ENCODE measurements at places on chromosomes 7 and 10.

DNA sequence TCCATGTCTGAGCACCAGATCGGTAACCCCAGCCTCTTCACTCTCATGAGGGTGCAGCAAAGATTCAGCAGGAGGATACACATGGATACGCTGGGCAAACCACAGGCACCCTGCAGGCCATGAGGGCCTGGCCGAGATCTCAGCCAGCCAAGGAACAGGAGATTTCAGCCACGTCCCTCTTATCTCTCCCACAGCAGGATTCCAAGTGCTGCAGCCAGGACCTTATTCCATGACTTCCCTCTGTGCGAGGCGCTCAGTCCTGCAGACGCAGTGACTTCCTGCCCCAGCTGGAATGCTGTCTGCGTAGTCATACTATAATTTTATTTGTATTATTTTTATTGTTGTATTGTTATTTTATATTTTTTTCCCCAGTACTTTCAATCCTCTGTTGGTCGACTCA, 66.8 kb downstream of the PTPRN2 start:
- no peak for DNase-seq
- no peaks in the 10 kb centered on the region for H3K4me1 ChIP-seq
- no peaks in the 10 kb centered on the region for H3K27me3 ChIP-seq
- no peaks in the 10 kb centered on the region for H3K36me3 ChIP-seq
- H3K27ac ChIP-seq, result no peak overlapping the region

DNA sequence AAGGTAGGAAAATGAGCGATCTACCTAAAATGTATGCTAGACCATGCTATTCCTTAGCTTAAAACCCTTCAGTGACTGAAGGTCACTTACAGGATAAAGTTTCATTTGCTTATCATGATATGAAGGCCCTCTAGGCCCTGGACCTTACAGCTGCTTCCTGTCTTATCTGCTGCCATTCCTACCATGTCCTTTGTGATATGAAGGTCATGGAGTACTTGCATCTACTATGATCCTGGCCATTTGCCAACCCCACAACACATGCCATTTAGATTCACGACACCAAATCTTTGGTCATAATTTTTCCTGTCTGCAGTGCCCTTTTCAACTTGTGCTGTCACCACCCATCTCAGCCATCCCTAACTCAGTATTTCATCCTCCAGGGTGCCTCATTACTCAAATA, 181.8 kb upstream of the MDFIC start:
- H3K27me3 ChIP-seq, result no peaks in the 10 kb centered on the region
- no peak for DNase-seq
- no peaks in the 10 kb centered on the region for H3K36me3 ChIP-seq
- no peaks in the 10 kb centered on the region for H3K4me1 ChIP-seq

GRCh38 chr10:96991313-96991841, 159.3 kb downstream of the LCOR start:
- H3K36me3 ChIP-seq, result no peaks in the 10 kb centered on the region
- H3K27ac ChIP-seq, result no peak overlapping the region
- H3K4me1 ChIP-seq, result no peaks in the 10 kb centered on the region

- H3K36me3 ChIP-seq, result no peaks in the 10 kb centered on the region
- DNase-seq, result no peak
- H3K4me3 ChIP-seq, result no peak overlapping the region
- peaks cover 7% of the 10 kb centered on the region for H3K4me1 ChIP-seq
Measured at GRCh38 chr10:35415505-35415904, 79.2 kb downstream of the CCNY start.

DNA sequence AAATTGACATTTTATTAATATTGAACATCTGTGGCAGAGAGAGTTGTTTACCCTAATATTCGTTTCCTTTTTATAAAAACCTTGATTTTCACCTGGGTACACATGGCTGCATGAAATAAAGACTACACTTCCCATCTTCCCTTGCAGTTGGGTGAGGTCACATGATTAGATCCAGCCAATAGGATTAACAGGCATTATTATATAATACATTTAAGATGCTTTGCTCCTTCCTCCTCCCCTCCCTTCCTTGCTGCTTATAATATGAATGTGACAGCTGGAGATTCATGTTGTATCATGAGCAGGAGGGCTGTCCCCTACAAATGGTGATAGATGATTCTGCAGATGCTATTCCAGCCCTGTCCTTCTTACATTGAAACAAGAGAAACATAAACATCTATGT, 146.6 kb downstream of the SH2D4B start:
- H3K36me3 ChIP-seq, result no peaks in the 10 kb centered on the region
- no peak overlapping the region for H3K4me3 ChIP-seq
- H3K27ac ChIP-seq, result no peak overlapping the region
- H3K4me1 ChIP-seq, result no peaks in the 10 kb centered on the region
- DNase-seq, result no peak

GRCh38 chr7:40884241-40884640, 749.4 kb downstream of the SUGCT start:
- DNase-seq, result no peak
- H3K27ac ChIP-seq, result no peak overlapping the region
- H3K4me3 ChIP-seq, result no peak overlapping the region
- no peaks in the 10 kb centered on the region for H3K4me1 ChIP-seq
- no peaks in the 10 kb centered on the region for H3K36me3 ChIP-seq

DNA sequence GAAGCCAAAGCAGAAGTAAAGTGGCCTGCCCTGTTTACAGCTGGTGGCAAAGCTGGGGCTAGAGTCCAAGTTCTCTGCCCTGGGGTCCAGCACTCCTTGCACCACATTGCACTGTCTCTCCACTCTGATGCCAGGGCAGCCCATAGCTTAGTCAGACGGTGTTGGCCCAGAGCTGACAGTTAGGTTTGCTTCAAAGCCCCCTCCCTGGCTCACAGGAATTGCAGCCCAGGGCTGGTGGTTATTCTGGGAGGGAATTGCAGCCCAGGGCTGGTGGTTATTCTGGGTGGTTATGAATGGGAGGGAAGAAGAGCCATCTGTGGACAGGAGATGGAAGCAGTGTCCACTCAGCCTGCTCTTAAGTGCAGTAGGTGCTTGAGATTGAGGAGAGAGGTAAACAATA, 88.9 kb downstream of the SCRN1 start:
- peaks cover 24% of the 10 kb centered on the region for H3K36me3 ChIP-seq
- no peak overlapping the region for H3K27ac ChIP-seq
- DNase-seq, result no peak
- no peaks in the 10 kb centered on the region for H3K4me1 ChIP-seq

GRCh38 chr7:20199015-20199737, 18.0 kb downstream of the MACC1 start:
- no peak overlapping the region for H3K4me3 ChIP-seq
- H3K36me3 ChIP-seq, result no peaks in the 10 kb centered on the region
- peaks cover 5% of the 10 kb centered on the region for H3K4me1 ChIP-seq
- no peak overlapping the region for H3K27ac ChIP-seq

- peak; percentile 46 for DNase-seq
- H3K27ac ChIP-seq, result no peak overlapping the region
- H3K27me3 ChIP-seq, result no peaks in the 10 kb centered on the region
- no peaks in the 10 kb centered on the region for H3K4me1 ChIP-seq
Measured at GRCh38 chr10:96417441-96417840, 58.6 kb upstream of the OPALIN start.

DNA sequence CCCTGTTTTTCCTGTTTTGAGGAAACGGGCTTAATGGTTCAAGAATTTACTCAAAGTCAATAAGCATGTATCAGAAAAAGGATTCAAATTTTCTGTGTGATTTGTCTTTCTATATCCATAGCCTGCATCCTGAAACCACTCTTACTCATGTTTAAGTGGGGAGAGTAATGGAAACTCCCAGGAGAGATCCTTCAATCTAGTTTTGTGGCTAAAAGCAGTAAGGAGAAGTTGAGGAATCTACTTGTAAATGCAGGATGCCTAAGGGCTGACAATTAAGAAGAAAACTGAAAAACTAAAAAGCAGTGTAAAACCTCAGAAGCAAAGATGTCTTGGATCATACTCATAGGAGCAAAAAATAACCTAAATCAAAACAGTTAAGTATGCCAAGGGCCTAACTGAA, 68.1 kb upstream of the GRID1 start:
- H3K4me1 ChIP-seq, result no peaks in the 10 kb centered on the region
- no peak overlapping the region for H3K4me3 ChIP-seq
- no peak overlapping the region for H3K27ac ChIP-seq
- H3K27me3 ChIP-seq, result no peaks in the 10 kb centered on the region
- no peak for DNase-seq
- peaks cover 11% of the 10 kb centered on the region for H3K36me3 ChIP-seq

DNA sequence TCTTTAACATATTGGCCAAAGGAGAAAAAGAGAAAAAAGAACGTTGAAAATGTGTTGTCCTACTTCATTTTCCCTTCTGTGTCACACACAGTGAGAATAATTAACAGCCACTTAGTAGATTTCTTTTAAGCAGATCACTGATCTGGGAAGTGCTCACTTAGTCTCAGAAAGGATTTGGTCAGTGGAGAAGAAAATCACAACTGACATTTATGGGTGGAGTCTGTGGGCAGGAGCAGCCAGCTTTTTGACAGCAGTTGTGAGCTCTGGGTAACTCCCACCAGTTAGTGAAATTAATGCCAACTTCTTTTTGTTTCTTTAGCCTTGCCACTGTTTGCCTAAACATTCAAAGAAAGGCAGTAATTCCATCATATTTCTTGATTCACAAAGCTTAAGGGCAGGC, 49.7 kb downstream of the CDK14 start:
- no peak overlapping the region for H3K4me3 ChIP-seq
- H3K36me3 ChIP-seq, result no peaks in the 10 kb centered on the region
- no peaks in the 10 kb centered on the region for H3K27me3 ChIP-seq

DNA sequence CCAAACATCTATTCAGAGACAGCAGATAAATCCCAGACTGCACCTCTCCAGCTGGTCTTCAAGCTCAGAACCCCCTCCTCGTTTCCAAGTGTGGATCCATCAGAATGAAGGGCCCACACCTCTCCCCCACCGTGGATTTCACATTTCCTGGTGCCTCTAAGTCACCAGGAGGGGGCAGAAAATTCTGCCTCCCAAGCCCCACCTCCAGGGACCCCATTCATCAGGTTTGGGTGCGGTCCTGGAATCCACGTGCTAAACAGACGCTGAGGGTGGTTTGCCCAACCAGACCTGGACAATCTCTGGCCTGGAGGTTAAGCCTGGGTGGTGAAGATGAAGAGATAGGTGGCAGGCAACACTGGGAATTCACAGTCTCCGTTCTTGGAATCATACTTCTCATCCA, 92.4 kb downstream of the WDR11 start:
- no peak for DNase-seq
- no peaks in the 10 kb centered on the region for H3K4me1 ChIP-seq
- H3K36me3 ChIP-seq, result no peaks in the 10 kb centered on the region
- H3K27ac ChIP-seq, result no peak overlapping the region
- no peak overlapping the region for H3K4me3 ChIP-seq

- no peaks in the 10 kb centered on the region for H3K27me3 ChIP-seq
- no peak overlapping the region for H3K27ac ChIP-seq
- H3K36me3 ChIP-seq, result no peaks in the 10 kb centered on the region
- no peak for DNase-seq
- no peak overlapping the region for H3K4me3 ChIP-seq
- no peaks in the 10 kb centered on the region for H3K4me1 ChIP-seq
Measured at GRCh38 chr7:98240961-98241673, 10.9 kb downstream of the TECPR1 start.

DNA sequence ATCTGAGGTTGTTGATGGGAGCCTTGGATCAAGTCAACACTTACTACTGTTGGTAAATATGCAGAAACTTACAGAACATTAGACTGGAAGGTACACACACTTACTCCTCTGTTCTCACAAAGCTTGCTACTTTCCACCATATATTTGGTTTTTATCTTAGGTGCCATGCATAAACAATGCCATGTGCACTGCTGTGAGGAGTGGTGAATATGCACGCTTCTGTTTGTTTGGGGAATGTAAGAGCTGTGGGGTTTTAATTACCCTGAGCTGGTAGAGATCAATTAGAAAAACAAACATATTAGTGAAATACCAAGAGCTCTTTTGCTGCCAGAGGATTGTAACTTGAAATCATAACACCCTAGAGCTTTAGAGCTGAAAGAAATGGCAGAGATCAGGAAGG, 79.8 kb upstream of the ARID5B start:
- H3K36me3 ChIP-seq, result no peaks in the 10 kb centered on the region
- no peak overlapping the region for H3K27ac ChIP-seq
- no peak overlapping the region for H3K4me3 ChIP-seq
- no peaks in the 10 kb centered on the region for H3K27me3 ChIP-seq

- peak; percentile 41 for DNase-seq
- no peaks in the 10 kb centered on the region for H3K4me1 ChIP-seq
- H3K27ac ChIP-seq, result no peak overlapping the region
- no peaks in the 10 kb centered on the region for H3K36me3 ChIP-seq
Measured at GRCh38 chr10:48691812-48692528, 7.3 kb downstream of the WDFY4 start.

GRCh38 chr7:74365322-74366022, 76.3 kb downstream of the CLIP2 start:
- no peaks in the 10 kb centered on the region for H3K27me3 ChIP-seq
- no peak for DNase-seq
- H3K27ac ChIP-seq, result no peak overlapping the region
- H3K4me3 ChIP-seq, result no peak overlapping the region
- no peaks in the 10 kb centered on the region for H3K4me1 ChIP-seq

DNA sequence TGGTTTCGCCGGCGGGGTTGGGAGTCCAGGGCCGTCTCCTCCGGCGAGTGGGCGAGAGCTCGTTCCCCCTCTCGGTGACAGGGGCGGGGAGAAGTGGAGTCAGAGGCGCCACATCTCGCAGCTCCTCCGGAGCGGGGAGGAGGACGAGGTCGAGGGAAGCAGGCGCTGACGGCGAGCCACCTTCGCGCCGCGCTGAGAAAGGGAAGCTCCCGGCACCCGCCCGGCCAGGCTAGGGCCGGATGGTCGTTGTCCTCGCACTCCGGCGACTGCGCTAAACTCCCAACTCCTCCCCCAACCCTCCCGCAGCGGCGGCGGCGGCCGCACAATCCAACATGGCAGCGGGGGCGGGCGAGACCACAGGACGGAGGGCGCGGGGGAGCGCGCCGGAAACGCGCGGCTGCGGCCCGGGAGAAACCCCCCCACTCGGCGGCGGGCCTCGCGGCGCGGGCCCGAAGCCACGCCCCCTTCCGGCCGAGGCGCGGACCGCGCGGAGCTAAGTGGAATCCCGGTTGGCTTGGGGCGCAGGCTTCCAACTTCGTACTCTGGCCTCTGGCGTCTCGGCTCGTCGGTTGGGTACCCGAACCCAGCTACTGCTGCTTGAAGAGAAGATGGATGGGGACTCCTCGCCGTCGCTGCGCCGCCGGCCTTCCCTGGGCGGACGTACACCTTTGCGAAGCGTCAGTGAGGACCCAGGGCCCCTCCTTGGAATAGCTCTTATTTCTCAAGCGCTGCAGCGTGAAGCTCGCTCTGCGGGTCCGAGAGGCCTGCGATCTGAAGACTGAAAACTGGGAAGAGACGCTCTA, at the start of gene WASL:
TSS of gene WASL (minus strand) at position 270 of the 803 bp plus-strand sequence. CDS start at position 1, 269 bp downstream.
- H3K27ac ChIP-seq, result peak within 1 kb of the TSS; percentile 89
- peak within 1 kb of the TSS; percentile 98 for H3K4me3 ChIP-seq
- H3K4me1 ChIP-seq, result no peaks in the 10 kb centered on the region
- no peaks in the 10 kb centered on the region for H3K27me3 ChIP-seq
- peak; percentile 69 for DNase-seq

DNA sequence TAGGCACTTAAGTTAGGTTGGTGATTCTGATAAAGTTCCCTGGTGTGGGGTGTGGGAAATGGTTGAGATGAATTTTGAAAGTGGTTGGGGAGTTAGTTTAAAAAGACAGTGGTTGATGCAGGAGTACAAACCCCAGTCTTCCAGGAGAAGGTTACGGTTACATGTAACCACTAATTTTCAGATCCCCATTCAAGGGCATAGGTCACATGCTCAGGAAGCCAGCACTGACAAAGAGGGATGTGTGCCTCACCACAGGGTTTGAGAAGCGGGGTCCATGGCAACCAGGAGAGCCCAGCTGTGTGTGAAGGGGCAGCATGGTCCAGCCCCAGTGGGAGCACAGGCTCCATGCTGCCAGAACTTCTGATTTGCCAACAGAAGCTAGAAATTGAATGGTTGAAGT, 144.2 kb downstream of the MDFIC start:
- no peak overlapping the region for H3K4me3 ChIP-seq
- H3K27ac ChIP-seq, result no peak overlapping the region
- no peaks in the 10 kb centered on the region for H3K36me3 ChIP-seq

- H3K36me3 ChIP-seq, result no peaks in the 10 kb centered on the region
- peaks cover 8% of the 10 kb centered on the region for H3K4me1 ChIP-seq
Measured at GRCh38 chr10:84539216-84539615, 210.8 kb downstream of the CCSER2 start.

Data from H1 (cell line).